ENCODE measurements at places on chromosomes 12 and 14.

DNA sequence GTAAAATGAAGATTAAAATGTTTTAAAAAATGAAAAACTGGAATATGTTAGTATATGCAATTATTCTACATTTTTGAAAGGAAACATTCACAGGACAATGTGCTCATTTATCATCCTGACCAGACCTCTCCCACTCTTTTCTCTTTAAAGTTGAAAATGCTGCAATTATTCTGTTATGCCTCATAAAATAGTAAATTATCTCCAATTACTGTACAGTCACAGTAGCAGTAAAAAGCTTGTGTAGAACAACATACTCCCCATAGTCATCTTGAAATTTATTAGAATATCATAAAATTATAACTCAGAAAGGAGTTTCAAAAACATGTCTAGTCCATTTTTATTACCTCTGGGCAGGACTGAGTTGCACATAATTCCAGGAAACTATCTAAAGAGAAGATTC, 250.3 kb downstream of the SYT1 start:
- DNase-seq, result no peak

- no peak for DNase-seq
These were observed 26.9 kb upstream of the FERMT2 start for GRCh38 chr14:52977798-52978197.

DNA sequence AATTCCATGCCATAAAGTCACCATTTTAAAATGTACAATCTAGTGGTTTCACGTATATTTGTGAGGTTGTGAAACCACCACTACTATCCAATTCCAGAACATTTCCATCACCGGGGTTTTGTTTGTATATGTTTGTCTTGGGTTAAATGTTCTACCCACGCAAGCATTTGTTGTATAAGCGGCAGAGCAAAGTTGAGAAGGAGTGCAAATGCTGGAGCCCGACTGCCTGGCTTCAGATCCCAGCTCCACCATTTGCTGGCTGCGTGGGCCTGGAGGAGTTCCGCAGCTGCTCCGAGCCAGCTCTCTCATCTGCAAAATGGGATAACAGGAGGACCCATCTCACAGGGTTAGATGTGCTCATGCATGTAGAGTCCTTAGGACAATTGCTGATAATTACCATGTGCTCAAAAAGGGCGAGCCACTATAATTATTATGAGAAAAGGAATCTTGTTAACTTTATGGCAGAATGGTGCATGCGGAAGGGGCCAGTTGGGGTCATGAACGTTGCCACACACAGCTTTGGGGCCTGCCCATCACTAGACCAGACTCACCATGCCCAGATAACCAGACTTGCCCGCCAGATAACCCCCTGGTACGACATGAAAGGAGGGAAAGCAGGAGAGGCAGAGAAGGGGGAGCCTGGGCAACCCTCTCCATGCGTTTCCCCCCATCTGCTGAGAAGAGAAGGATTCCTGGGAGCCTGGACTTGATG, 6.4 kb downstream of the ACTN1 start:
- DNase-seq, result no peak

GRCh38 chr12:119989731-119990381, 820 bp downstream of the BICDL1 start:
- peak; percentile 15 for DNase-seq

DNA sequence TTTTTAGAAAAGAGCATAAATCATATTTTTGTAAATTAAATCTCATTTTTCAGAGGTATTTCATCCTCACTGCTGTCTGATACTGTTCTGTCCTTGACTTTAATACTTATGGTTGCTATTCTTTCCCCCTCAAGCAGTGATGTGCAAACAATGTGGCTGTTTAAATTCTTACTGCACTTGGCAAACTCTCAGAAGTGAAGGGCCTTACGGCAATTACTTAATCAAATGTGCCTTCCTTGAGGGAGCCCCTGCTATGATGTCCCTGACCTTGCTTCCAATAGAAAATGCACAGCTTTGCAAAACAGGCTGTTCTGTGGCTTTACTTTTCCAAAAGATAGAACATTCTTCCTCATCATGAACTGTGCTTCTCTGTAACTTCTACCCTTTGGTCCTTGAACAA, 35.2 kb downstream of the UBE3B start:
- DNase-seq, result no peak

DNA sequence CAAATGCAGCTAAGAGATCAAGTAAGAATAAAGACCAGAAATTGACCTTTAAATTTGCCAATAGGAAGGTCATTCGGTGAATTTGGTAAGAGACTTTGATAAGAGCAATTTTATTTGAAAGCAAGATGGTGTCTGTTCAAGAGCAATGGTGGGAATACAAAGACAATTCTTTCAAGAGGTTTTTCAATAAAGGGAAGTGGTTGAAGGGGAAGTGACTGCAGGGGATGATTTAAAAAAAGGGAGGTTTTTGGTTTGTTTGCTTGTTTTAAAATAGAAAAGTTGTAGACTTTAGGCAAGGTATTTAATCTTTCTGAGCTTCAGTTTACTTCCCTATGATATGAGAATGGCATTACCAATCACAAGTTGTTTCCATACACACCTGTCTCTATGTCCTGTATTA, 4.3 kb upstream of the APPL2 start:
- DNase-seq, result no peak

DNA sequence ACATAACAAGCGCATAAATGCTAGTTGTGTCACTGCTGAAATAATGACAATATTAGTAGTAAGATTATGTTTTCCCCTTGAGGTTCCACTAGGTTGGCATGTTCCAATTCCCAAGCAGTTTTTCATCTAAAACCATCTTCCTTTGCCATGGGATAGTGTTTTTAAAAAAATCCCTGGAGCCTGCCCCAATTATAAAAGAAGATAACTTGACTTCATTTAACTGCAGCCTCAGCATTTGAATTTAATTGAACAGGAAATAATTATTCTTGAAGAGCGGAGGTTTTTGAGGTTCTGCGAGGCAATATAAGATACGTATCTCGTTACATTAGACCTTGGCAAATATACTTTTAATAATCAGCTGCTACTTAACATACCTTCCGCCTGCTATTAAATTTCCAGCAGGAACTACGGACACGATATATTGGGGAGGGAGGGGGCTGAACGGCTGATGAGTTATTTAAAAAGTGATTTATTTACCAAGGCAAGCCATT, 65.2 kb upstream of the HSPB8 start:
- DNase-seq, result no peak

- DNase-seq, result no peak
These were observed 29.0 kb upstream of the PLEKHG7 start for GRCh38 chr12:92673756-92674155.

DNA sequence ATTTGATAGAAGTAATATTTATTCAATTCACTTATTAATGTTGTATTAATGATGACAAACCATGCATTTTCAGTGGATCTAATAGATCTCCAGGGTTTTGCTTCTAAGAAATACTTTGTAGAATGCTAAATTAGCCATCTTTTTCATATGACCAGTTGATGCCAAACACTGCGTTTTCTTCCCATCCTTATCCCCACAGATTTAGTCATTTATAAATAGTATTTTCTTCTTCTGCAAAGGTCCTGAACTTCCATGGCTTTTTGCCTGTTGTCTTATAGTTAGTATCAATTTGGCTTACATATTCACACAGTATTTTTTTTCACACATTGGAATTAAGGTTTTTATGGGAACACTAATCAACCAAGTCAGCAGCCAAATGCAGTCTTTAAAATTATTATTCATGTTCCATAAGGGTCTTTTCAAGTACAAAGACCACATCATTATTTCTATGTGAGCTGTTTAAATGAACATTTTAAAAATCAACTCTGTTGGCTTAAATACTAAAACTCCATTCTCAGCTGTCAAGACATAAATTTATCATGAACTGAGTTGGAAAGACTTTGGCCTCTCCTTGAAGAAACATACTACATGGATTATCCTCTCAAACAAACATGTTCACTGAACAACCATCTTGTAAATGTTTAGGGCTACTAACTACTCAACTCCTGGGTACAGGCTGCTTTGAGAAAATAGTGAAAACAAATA, 1278.4 kb upstream of the FLRT2 start:
- DNase-seq, result no peak

GRCh38 chr14:77309131-77309530, 11.6 kb downstream of the POMT2 start:
- no peak for DNase-seq

- no peak for DNase-seq
These were observed 91.2 kb downstream of the SLC25A21 start for GRCh38 chr14:37081218-37081617.

GRCh38 chr14:69439521-69440270, 41.2 kb downstream of the SLC39A9 start:
- DNase-seq, result no peak

GRCh38 chr12:19387161-19387560, 52.1 kb upstream of the AEBP2 start:
- DNase-seq, result no peak

GRCh38 chr12:1595026-1595561, 713 bp upstream of the FBXL14 start:
- no peak for DNase-seq

DNA sequence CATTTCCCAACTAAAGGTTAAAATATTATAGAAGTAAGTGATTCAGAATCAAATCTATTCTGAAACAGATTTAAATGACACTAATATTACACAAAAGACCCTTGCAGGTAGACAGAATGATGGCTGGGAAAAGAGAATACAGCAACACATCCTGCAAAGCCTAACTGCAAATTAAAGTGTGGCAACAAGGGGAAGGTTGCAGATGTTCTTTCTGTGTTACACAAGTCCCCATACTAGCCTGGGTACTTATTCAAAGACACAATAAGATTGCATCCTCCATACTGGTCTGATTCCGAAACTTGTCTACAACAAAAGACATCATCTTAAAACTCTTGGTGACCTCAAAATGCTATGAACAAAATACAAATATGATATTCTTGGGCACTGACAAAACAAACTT, 50.5 kb downstream of the R3HDM2 start:
- no peak for DNase-seq

- DNase-seq, result no peak
These were observed 577.0 kb upstream of the STXBP6 start for GRCh38 chr14:25626986-25627385.

DNA sequence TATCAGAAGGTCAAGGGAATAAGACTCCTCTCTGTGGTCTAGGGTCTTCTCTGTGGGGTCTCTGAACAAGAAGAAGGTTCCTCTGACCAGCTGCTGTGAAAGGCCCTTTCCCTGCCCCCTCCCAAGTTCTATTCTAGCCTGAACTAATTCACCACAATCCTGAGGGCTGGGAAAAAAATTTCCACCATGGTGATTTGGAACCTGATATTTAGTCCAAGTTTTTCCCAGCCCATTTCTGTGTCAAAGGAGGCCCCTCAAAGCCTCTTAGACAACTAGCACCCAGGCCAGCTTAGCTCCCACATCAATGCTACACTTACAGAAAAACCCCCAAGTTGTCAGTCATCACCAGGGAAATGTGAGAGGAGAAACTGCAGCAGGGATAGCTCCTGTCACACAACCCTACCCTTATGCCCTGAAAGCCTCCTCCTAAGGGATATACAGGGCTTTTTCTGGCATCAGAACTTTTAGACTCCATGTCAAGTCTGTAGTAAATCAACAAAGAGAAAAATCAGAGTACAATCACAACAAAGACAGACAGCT, 4.5 kb downstream of the FMNL3 start:
- no peak for DNase-seq

Data from NK-92 treated with Interleukin-12 subunit alpha and Interleukin-12 subunit beta, amount 100 ng/mL, for 24 hours (cell line).